Dermis microvascular lymphatic vessel endothelial cell (primary cell): ENCODE measurements at places on chromosomes 11 and 22.

DNA sequence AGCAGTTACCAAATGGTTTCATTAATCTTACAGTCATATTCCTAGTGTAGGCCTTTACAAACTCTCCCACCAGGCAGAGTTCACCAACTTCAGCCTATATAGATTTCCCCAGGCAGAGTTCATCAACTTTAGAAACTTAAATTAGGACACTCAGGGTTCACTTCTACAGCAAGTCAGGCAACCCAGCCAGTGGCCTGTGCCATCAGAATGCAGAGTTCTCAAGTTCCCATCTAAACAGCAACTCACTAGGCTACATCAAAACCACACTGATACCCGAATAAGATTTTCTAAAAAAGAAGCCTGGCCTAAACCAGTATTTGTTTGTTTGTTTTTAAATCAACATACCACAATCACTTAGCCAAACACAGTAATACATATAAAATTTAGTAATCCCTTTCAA is 33.7 kb downstream of the PICALM start:
- DNase-seq: no peak

DNA sequence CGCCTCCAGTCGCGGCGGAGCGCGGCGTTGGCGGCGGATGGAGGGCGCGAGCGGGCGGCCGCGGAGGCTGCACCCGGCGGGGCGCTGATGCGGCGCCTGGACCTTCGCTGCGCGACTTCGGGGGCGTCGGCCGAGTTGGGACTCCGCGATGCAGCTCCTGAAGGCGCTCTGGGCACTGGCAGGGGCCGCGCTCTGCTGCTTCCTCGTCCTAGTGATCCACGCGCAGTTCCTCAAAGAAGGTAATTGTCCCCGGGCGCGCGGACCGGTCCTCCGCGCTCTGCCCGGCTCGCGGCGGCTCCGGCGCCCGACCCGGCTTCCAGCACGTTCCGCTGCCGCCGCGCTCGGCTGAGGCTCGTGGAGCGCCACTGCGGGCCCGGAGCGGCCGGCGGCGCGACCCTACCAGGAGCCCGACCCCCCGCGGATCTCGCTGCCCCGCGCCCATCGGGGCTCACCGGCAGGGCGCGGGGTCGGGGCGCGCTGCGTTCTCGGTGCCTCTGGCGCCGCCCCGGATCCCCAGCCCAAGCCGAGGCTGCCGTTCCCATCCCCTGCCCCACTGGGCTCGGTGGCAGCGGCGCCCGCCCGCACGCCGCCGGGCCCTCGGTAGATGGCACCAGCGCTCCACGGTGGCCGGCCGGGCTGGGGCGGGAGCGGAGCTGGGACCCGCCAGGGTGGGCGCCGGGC is 1251.2 kb downstream of the BRD1 start:
- DNase-seq: no peak

DNA sequence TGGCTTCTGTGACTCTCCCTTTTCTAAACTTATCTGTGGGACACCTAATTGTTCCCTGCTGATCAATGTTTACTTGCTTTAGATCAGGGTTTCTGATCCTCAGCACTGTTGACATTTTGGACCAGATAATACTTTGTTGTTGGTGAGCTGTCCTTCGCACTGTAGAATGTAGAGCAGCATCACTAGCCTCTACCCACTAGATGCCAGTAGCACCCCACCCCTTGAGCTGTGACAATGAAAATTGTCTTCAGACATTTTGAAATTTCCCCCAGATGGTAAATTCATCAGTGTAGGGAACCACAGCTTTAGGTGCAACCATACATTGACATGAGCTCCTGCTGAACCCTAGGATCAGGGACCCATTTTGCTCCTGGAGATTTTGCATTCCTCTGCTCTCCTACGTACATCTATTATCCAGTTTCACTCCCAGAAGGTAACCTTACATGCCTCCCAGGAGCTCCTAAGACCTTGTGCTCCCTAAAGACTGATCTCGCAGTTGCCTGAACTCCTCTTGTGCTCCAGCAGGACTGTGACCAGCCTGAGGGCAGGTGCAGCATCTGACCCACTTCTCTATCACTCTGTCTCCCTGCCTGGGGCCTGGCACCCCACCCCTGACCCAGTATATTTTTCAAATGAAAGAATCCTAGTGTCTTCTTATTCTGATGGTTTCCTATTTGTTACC is 107.8 kb downstream of the FAR1 start:
- DNase-seq: no peak

- DNase-seq: no peak
These were observed 10.9 kb upstream of the FCHSD2 start for GRCh38 chr11:73152861-73153483.

- no peak for DNase-seq
These were observed 1.3 kb downstream of the PPP2R5B start for GRCh38 chr11:64925536-64926436.

DNA sequence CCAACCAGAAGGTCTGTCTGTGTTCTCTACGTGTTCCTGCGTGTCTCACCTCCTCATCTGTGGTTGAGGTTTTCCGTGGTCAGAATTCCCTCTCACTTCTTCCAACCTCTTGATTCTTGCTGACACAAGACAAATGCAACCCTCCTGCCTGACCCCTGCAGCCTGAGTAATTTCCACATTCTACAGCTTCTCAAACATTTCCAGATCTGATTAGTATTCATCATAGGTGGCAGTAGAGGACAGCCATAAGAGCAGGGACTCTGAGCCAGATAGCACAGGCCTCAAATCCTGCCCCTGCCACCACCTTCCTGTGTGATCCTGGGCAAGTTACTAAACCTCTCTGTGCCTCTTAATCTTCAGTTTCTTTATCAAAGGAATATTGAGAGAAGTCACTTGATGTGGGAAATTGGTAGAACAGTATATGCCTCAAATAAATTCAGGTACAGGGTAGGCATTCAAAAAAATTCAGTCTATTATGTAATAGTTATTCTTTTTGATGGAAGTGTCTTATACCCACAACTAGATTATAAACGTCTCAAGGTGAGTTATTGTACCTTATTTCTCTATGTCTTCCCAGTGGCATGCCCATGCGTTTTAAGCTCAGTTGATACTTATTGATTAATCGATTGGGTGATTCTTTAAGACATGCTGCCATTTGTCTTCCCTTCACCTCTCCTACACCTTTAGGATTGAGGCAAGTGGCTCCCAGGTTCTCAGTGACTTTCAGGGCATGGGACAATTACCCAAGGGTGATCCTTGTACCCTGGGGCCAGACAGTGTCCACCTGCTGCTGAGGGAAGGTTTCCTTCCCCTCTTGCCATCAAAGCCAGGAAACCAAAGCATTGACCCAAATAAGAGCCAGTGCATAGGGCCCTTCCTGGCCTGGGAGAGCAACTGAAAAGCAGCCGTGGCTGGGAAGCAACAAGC is 19.6 kb downstream of the POU2AF1 start:
- no peak for DNase-seq

GRCh38 chr11:342328-342727 is 21.7 kb upstream of the IFITM3 start:
- DNase-seq: peak; percentile 21
